Activated T-cell treated with anti-CD3 and anti-CD28 coated beads, Interleukin-2, amount 50 U/mL, for 72 hours (primary cell): ENCODE measurements at places on chromosomes 4 and X.

GRCh38 chr4:168304744-168305459, 13.7 kb downstream of the DDX60 start:
- H3K4me1 ChIP-seq = peaks cover 13% of the 10 kb centered on the region
- H3K27ac ChIP-seq = no peak overlapping the region
- H3K4me3 ChIP-seq = no peak overlapping the region
- H3K27me3 ChIP-seq = no peaks in the 10 kb centered on the region

DNA sequence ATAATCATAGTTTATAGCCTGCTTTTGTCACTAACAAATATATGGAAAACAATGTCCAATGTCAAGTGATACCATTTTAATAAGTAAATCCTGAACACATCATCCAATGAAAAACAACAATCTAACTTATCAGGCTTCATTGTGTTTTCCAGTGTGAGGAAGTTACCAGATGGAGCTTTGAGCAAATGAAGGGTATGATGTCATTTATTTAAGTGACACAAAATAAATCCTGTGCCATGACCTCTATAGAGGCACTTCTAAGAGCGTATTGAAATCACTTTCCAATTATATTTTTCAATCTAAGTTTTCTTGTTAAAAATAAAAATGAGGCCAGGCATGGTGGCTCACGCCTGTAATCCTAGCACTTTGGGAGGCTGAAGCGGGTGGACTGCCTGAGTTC, 48.2 kb upstream of the NMU start:
- no peaks in the 10 kb centered on the region for H3K36me3 ChIP-seq
- no peak overlapping the region for H3K4me3 ChIP-seq
- no peaks in the 10 kb centered on the region for H3K4me1 ChIP-seq
- DNase-seq = no peak
- H3K27me3 ChIP-seq = no peaks in the 10 kb centered on the region

GRCh38 chrX:106912864-106913263, 7.3 kb upstream of the CLDN2 start:
- peaks cover 38% of the 10 kb centered on the region for H3K27me3 ChIP-seq
- H3K4me1 ChIP-seq = peaks cover 10% of the 10 kb centered on the region
- H3K36me3 ChIP-seq = no peaks in the 10 kb centered on the region

DNA sequence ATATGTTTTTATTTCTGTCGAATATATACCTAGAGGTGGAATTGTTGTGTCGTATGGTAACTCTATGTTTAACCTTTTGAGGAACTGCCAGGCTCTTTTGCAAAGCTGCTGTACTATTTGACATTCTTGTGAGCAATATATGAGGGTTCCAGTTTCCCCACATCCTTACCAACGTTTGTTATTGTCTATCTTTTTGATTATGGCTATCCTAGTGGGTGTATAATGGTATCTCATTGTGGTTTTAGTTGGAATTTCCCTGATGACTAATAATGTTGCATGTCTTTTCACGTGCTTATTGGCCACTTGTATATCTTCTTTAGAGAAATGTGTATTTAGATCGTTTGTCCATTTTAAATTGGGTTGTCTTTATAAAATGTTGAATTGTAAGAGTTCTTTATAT, 24.5 kb downstream of the REPS2 start:
- H3K27ac ChIP-seq = no peak overlapping the region
- peaks cover 9% of the 10 kb centered on the region for H3K4me1 ChIP-seq
- peaks cover 32% of the 10 kb centered on the region for H3K27me3 ChIP-seq
- no peak overlapping the region for H3K4me3 ChIP-seq

GRCh38 chr4:78661921-78662521, 110.5 kb downstream of the ANXA3 start:
- no peaks in the 10 kb centered on the region for H3K36me3 ChIP-seq
- peak; percentile 19 for DNase-seq
- no peak overlapping the region for H3K4me3 ChIP-seq
- no peak overlapping the region for H3K27ac ChIP-seq
- peaks cover 10% of the 10 kb centered on the region for H3K27me3 ChIP-seq

- no peak overlapping the region for H3K27ac ChIP-seq
- no peaks in the 10 kb centered on the region for H3K4me1 ChIP-seq
- H3K36me3 ChIP-seq = peaks cover 26% of the 10 kb centered on the region
Measured at GRCh38 chr4:25223802-25224375, 9.9 kb upstream of the PI4K2B start.

GRCh38 chr4:104352211-104352610, 142.5 kb downstream of the CXXC4 start:
- no peaks in the 10 kb centered on the region for H3K4me1 ChIP-seq
- no peak overlapping the region for H3K4me3 ChIP-seq
- no peak overlapping the region for H3K27ac ChIP-seq
- no peaks in the 10 kb centered on the region for H3K27me3 ChIP-seq

DNA sequence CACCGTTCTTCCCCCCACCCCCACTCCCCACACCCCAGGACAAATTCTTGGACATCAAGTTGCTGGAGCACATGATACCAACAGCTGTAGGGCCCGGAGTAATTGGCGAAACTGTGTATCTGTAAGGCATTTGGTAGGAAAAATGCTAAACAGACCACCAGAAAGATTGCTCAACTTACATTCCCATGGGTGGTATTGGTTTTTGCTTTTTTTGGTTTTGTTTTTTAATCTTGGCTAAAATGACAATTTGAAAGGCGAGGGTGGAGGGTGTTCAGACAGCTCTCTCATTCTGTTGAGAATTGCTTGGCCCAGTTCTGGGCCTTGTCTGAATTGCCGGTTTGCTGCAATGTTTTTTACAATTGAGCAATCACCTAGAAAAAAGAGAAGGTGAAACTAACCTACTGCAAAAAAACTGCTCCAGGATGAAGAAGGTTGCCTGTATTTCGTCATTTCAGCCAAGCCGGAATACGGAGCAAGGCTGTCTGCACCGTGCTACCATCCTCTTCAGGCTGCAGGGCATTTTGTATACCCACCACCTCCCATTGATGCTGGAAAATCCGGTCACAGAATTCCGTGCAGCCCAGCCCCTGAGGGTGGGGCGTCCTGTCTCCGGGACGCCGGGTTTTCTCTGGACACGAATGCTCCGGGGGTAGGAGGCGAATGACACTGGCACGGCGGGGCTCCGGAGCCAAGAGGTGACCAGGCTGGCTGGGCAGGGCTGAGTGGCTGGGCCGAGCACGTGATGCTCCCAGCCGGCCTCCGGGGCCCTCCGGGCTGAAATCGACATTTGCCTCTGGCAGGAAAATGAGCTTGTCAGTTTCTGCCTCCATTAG, at the start of gene CLCN4:
CLCN4 (plus strand) TSS at position 777 of the 833 bp plus-strand sequence. CDS start 28,058 bp downstream, outside the sequence.
- peaks cover 72% of the 10 kb centered on the region for H3K27me3 ChIP-seq
- peak within 1 kb of the TSS; percentile 51 for H3K4me3 ChIP-seq
- peaks cover 13% of the 10 kb centered on the region for H3K4me1 ChIP-seq
- DNase-seq = no peak
- H3K27ac ChIP-seq = no peak within 1 kb of the TSS

- H3K27me3 ChIP-seq = no peaks in the 10 kb centered on the region
- H3K36me3 ChIP-seq = peaks cover 5% of the 10 kb centered on the region
Measured at GRCh38 chrX:85992811-85993229, 54.5 kb downstream of the CHM start.

DNA sequence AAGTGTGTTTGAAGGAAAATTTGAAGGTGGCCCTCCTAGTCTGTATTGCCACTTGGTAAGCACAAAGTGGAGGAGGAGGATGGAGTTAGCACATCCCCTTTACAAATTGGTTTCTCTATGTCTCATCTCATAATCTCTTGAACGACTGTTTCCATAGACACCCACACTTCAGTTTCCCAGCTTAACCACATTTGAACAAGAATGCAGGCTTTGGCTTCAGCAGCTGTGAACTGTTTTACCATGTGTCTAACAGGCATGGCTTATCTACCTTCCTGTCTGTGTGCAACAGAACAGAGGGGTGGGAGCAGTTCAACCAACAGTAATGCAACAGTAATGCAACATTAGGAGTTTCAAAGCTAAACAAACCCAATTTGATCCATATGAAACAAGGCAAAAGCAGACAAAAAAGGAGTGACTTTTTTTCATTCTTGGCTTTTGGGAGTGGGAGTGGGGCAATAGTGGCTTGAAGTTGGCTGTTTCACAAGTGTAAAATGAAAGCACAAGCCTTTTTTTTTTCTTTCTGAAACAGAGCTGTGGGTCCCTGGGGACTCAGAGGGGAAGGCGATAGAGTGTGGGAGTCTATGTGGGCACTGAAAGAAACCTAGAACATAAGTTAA, 108.0 kb downstream of the ITM2A start:
- peak overlapping the region; percentile 91 for H3K27ac ChIP-seq
- DNase-seq = peak; percentile 46
- peaks cover 24% of the 10 kb centered on the region for H3K27me3 ChIP-seq
- H3K4me3 ChIP-seq = peak overlapping the region; percentile 83
- H3K36me3 ChIP-seq = peaks cover 2% of the 10 kb centered on the region

DNA sequence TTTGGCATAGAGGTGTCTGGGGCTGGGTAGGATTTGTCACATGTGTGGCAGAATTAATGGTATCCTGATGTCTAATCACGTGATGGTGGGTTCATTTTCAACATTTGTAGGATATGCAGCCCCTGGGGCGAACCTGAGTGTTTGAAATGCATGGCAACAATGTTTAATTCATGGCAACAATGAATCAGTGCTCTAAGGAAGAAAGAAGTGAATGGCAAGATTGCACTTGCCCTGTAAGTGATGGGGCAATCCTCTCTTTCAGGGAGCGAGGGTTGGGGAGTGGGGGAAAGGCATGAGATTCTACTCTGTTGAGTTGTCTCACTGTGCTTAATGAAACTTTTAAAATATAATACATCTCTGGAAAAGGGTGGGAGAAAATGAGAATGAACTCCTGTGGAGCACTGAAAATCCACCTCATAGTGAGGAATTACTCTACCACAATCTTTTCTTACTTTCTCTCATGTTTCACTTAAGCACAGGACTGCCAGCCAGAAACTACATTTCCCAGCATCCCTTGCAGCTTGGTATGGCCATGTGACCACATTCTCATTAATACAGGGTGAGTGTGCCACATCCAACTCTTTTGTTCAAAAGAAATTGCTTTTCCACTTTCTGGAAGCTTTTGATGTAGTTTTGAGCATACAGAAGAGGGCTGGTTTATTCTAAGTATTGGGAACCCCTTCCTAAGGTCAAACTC, 64.0 kb upstream of the PGM2 start:
- H3K4me1 ChIP-seq = peaks cover 36% of the 10 kb centered on the region
- no peak overlapping the region for H3K4me3 ChIP-seq
- H3K27me3 ChIP-seq = no peaks in the 10 kb centered on the region
- no peaks in the 10 kb centered on the region for H3K36me3 ChIP-seq

GRCh38 chr4:138092060-138092459, 150.1 kb downstream of the SLC7A11 start:
- no peak for DNase-seq
- no peaks in the 10 kb centered on the region for H3K36me3 ChIP-seq
- H3K4me3 ChIP-seq = no peak overlapping the region
- peaks cover 7% of the 10 kb centered on the region for H3K27me3 ChIP-seq
- no peaks in the 10 kb centered on the region for H3K4me1 ChIP-seq

DNA sequence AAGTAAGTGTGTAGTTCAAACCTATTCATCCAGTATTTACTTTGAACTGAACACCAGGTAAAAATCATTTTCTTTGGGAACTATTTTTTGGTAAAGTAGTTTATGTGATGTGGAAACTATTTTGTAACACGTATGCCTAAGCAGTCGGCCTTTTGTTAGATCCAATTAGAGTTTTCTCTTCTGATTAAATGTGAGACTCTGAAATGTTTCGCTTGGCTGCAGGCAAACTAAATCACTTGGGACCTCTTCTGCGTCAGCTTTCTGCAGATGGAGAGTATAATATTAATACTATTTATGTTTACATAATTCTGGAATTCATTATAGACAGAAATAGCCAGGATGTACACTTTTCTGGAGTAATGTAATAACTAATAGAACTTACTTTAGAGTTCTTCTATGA, 46.9 kb downstream of the BMPR1B start:
- DNase-seq = no peak
- H3K4me1 ChIP-seq = no peaks in the 10 kb centered on the region
- H3K36me3 ChIP-seq = no peaks in the 10 kb centered on the region
- H3K27me3 ChIP-seq = no peaks in the 10 kb centered on the region

DNA sequence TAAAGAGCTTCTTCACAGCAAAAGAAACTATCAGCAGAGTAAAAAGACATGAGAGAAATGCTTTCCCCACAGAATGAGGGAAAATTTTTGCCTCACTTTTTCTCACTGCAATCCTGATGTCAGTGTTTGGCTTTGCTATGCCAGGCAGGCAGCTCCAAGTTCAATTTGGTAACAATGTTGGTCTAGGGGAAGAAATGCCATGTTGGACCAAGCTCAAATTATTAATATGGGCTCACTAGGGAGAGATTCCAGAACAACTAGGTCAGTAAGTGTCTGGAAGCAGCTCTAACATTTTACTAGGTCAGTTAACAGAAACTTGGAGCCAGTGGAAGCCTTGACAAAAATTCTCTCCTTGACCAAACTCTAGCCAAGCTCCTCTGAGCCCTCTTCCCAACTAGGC, 95.4 kb downstream of the NAF1 start:
- no peak for DNase-seq
- H3K27me3 ChIP-seq = peaks cover 11% of the 10 kb centered on the region
- no peaks in the 10 kb centered on the region for H3K4me1 ChIP-seq
- H3K27ac ChIP-seq = no peak overlapping the region

DNA sequence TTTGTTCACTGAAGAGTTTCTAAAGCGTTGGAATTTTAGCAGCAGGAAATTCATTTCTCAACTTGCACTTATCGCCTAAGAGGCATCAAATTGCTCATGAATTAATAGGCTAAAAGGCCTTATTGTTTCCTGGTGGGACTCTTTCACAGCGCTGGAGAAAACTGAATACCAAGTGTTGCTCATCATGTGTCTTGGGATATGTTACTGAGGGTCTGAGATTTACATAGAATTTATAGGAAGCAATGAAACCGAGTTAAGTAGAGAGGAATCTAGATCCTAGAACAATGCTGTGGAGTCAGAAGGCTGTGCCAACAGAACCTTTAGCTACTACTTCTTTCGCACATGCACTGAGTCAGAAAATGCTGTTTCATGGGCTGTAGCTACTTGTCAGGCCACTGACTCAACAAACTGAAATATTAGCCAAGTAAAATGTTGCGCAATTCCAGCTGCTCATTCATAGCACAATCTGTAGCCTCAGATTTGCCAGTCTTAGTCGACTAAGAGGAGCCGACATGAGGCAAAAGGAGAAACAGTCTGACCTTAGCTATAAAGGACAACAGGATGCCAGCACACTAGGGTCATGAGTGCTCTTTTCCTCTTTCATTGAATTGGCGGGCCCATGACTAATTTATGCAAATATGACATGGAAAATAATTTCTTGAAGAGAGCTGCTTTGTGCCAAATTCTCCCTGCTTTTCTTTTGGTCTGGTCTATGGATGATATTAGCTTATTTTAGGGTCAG, 35.9 kb upstream of the CXCL8 start:
- no peak overlapping the region for H3K27ac ChIP-seq
- no peak overlapping the region for H3K4me3 ChIP-seq
- no peak for DNase-seq
- no peaks in the 10 kb centered on the region for H3K4me1 ChIP-seq
- H3K27me3 ChIP-seq = peaks cover 5% of the 10 kb centered on the region
